ENCODE measurements at places on chromosomes 5 and 9.

- no peak for DNase-seq
Observed at GRCh38 chr9:81373294-81373693, 316.1 kb downstream of the TLE1 start.

DNA sequence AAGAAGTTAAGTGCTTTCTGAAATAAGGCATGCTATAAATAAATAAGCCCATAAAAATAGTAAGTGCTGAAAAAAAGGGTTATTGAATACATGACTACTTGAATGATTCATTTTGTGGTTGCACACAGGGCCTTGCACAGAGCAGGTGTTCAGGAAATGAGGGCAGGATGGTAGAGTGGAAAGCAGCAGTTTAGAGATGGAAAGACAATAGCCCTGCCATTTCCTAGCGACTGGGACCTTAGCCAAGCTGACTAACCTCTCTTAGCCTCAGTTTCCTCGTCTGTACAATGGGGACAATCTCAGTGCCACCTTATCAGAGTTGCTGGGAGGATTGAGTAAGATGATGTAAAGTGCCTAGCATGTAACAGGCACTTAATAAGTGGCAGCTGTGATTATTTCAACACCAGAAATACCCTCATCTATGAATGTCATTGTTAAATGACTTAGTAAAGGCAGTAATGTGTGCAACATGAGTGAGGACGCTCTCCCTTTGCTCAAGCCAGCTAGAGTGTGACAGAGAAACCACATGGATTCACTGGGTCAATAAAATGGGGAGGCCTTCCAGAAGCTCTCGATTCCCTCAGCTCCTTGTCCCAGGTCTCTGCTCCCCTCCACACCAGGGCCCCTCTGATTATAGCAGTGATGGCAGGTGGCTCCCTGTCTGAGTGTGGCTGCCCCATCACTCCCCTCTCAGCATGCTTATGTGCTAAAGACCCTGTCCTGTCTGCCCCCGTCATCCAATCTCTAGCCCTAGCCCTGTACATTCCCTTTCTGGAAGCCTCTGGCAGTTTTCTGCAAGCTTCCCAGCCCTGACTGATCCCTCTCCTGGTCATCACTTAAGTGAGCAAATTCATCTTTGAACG, 16.0 kb upstream of the PHF19 start:
- peak; percentile 85 for DNase-seq

- no peak for DNase-seq
Observed at GRCh38 chr9:97900103-97900737, 22.1 kb downstream of the TRMO start.

DNA sequence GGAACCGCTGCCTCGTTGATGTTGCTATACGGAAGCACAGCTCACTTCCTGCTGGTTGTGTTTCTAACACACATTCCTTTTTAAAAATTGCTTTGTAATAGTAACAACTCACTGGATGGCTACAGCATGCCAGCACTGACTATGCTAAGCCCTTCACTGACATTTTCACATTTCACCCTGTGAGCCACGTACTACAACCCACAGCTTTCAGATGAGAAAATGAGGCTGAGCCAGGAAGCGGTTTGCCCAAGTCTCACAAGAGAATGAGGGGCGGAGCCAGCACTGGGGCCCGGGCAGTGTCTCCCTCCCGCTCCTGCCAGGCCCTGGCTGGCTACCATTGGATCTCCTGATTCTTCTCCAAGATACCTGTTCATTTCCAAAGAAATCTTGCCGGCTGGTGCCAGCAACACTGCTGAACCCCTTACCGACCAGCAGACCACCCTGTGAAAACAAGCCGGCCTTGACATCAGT, 38.3 kb downstream of the FAM78A start:
- peak; percentile 25 for DNase-seq

DNA sequence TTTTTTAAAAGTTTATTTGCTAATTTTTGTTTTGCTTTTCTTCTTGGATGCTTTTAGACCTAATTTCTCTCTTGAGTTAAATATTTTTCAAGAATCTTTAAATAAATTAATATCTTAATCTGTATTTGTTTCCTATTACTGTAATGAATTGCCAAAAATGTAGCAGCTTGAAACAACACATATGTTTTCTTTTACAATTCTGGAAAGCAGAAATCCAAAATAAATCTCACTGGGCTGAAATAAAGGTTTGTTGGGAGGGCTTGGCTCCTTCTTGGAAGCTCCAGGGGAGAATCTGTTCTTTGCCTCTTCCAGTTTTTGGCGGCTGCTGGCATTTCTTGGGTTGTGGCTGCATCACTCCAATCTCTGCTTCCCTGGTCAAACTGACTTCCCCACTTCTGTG, 658.1 kb upstream of the ARRDC3 start:
- DNase-seq, result no peak

- no peak for DNase-seq
Observed at GRCh38 chr5:146539973-146540372, 24.0 kb upstream of the GPR151 start.

GRCh38 chr9:109989296-109989695, 209.3 kb downstream of the PALM2AKAP2 start:
- DNase-seq, result no peak

DNA sequence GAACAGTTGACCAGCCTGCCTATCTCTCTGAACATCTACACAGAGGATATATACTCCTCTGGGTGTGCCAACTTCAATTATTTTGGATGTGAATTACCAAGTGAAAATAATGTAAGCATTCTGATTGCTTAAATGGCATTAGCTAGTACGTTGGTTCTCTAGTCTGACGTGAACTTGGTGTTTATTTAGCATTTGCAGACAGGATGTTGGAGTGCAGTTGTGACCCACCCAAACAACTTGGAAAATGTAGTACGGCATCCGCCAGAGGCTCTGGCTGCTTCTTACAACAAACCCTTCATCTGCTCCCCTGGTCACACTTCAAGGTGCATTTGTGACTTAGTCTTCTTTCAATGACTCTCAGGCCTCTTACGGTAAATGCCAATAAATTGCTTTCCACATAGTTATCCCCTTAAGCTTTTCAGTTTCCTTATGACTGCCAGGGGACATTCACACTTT, 616.6 kb downstream of the PDE4D start:
- DNase-seq, result no peak

GRCh38 chr9:3879726-3880505, 354.1 kb upstream of the RFX3 start:
- DNase-seq, result no peak

- peak; percentile 53 for DNase-seq
Observed at GRCh38 chr9:120742951-120743416, 28.7 kb upstream of the MEGF9 start.

- DNase-seq, result no peak
Observed at GRCh38 chr5:127656825-127657224, 7.9 kb downstream of the CTXN3 start.

DNA sequence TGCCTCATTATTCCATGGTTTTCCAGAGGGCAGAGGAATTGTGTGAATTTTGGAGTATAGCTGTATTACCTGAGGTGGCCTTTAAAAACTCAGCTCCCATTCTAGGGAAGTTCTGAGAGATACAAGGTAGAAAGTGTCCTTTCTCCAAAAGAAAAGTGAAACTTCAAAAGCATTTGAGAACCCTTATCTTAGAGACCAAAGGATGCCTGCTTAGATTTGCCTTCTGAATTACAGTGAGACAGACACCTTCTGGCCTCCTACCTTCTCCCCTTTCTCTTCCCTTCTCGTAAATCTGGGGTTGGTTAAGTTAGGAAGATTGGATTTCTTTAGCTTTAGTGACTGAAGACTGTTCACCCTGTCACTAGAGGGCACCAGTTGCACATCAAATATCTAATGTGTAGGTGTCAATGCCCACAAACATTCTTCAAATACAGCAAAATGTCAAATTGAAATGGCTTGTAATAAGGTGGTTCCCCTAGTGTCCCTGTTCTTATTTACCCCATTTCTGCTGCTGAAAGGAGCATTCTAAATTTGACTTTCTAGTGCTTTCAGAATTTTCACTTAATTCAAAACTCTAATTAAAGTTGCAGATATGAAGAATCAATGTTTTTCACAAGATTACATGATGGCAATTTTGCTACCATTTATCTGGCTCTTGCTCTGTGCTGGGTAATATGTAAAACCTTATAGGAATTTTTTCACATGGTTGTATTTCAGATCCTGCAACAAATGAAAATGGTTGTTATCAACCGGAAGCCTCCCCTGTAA, 46.7 kb downstream of the PRRC1 start:
- DNase-seq, result peak; percentile 66

- DNase-seq, result no peak
Observed at GRCh38 chr5:40480392-40480791, 199.3 kb upstream of the PTGER4 start.

DNA sequence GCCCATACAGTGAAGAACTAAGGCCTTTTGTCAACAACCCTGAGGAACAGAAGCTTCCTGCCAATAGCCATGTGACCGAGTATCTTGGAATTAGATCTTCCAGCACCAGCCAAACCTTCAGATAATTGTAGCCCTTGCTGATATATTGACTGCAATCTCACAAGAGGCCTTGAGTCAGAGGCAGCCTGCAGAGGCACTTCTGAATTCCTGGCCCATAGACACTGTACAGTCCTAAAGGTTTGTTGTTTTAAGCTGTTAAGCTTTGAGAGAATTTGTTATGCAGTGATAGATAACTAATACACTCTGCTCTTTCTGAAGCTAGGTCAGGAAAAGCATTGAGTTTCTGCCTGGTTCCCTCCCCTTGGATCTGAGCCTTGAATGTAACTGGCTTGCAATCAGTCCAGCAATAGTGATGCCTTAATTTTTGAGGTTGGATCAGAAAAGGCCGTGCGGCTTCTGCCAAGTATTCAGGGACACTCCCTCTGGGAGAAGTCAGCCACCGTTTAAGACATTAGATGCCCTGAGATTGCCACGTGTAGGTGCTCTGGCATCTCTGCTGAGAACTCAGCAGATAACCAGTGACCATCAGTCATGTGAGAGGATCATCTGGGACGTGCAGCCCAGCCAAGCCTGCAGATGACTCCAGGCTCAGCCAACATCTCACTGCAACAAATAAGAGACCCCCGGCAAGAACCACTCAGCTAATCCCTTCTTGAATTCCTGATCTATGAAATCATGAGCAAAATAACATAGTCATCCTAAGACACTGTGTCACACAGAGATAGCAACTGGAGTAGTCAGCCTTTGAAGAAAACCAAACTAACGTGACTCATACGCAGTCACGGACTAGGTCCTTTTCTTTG, 126.8 kb upstream of the STC2 start:
- DNase-seq, result peak; percentile 97

Measured in ACHN (cell line).